Cardiac septum (tissue), 1 donor: ENCODE measurements at places on chromosomes 13 and 19.

GRCh38 chr13:76851961-76852360 is 34.2 kb downstream of the KCTD12 start:
- DNase-seq = no peak

- DNase-seq = no peak
Measured at GRCh38 chr19:32688311-32688710, 3.3 kb upstream of the NUDT19 start.

- no peak for DNase-seq
Measured at GRCh38 chr19:16940626-16941025, 51.8 kb downstream of the F2RL3 start.

DNA sequence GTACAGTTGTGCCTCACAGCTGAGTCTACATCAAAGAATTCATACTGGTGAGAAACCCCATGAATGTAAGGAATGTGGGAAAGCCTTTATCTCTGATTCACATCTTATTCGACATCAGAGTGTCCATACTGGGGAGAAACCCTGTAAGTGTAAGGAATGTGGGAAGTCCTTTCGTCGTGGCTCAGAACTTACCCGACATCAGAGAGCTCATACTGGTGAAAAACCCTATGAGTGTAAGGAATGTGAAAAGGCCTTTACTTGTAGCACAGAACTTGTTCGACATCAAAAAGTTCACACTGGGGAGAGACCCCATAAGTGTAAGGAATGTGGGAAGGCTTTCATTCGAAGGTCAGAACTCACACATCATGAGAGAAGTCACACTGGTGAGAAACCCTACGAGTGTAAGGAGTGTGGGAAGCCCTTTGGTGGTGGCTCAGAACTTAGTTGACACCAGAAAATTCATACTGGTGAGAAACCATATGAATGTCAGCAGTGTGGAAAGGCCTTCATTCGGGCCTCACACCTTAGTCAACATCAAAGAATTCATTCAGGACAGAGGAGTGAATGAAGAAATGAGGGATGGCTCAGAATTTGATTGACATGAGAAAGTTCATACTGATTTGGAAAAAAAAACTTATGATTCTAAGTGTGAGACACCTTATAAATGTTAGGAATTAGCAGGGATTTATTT is 80.9 kb upstream of the ZNF420 start:
- no peak for DNase-seq

GRCh38 chr13:100520936-100521850 is 67.4 kb downstream of the GGACT start:
- no peak for DNase-seq

DNA sequence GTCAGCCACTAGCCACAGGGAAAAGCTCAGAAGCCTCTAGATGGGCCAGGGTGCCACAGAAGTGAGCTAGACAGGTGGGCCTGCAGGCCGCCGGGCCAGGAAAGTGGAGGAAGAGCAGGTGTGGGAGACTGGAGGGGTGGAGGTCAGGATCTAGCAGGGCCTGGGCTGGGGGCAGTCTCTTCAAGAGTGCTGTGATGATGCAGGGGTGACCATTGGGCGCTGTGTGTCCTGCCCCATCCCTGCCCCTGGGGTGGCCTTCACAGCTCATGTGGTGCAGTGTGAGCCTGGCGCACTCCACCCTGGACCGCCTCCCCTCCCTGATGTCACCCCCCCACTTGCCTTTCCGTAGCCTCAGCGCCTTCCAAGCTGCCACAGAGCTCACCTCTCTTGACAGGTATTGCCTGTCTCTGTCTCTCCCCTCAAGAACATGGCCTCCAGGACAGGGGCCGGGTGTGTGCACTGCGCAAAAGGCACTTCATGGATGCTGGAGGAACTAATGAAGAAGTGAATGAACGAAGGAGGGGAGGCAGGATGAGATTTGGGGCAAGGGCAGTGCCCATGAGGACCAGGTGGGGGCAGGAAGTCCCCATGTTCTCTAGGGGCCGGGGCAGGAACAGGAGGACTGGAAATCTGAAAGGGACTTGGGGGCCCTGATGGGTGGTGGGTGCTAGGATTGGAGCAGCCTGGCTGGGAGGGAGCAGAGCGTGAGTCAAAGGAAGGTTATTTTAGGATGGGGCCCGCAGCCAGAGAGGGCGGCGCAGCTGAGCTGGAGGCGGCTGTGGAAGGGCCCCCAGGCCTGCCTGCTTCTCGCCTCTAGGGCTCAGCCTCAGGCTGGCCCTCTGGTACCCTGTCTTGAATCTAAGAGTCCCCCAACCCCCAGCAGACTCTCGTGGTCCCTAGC is 6.6 kb downstream of the SSBP4 start:
- peak; percentile 85 for DNase-seq

DNA sequence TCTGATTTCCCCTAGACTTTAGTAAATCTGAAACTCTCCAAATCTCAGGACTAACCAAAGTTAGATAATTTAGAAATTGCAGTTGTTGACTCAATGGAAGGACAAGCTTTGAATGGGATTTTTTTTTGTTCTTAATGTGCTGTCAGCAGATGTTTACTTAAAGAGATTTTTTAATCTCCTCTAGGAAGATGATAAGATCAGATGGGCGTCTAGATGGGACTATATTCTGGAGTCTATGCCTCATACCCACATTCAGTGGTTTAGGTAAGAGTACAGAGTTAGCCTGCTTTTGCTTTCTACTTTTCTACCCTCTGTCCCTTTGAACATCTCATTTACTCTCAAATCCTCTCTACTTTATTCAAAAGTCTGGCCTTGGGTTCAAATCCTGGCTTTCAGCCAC is 39.3 kb downstream of the TM9SF2 start:
- no peak for DNase-seq

DNA sequence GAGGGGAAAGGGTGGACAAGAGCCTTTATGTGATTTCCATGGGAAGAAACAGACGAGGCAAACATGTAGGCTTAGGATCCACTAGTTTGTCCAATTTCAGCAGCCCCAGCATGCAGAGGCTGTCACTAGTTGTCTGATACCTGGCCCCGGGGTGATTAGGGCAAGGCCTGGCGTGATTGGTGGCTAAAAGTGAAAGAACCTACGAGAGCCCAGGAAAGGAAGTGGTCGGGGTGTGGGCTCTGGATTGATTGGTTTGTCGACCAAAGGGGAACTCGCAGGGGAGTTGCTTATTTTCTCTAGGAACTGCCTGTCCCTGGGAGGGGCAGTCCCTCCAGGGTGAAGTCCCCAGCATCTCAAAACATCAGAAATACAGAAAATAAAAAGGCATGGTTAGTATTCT is 64.2 kb upstream of the UQCRFS1 start:
- peak; percentile 54 for DNase-seq

DNA sequence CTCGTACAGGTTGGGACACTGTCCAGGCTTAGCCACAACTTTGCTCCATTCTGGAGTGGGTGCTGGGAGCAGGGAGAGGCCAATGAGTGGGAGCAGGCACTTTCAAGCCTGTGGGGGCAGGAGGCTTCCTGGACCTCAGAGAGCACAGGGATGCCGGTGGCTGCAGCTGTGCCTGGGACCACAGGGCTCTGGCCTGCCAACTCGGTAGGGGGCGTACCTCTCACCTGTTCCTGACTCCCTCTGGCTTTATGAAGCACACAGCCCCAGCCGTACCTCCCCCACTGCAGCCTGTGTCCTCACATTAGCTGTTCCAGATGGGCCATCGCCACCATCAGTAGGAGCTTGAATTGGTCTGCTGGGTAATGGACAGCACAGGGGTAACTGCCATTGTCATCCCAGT is 278.7 kb upstream of the KLHL1 start:
- no peak for DNase-seq

- no peak for DNase-seq
Measured at GRCh38 chr13:45320876-45321629, 19.9 kb downstream of the TPT1 start.

GRCh38 chr19:13881692-13882418 is 4.9 kb downstream of the NANOS3 start:
- no peak for DNase-seq

- peak; percentile 91 for DNase-seq
Measured at GRCh38 chr13:60396783-60397703, at the start of gene TDRD3. Gene TDRD3 (plus strand): TSS chr13:60397220. CDS start chr13:60397365, 145 bp downstream.

DNA sequence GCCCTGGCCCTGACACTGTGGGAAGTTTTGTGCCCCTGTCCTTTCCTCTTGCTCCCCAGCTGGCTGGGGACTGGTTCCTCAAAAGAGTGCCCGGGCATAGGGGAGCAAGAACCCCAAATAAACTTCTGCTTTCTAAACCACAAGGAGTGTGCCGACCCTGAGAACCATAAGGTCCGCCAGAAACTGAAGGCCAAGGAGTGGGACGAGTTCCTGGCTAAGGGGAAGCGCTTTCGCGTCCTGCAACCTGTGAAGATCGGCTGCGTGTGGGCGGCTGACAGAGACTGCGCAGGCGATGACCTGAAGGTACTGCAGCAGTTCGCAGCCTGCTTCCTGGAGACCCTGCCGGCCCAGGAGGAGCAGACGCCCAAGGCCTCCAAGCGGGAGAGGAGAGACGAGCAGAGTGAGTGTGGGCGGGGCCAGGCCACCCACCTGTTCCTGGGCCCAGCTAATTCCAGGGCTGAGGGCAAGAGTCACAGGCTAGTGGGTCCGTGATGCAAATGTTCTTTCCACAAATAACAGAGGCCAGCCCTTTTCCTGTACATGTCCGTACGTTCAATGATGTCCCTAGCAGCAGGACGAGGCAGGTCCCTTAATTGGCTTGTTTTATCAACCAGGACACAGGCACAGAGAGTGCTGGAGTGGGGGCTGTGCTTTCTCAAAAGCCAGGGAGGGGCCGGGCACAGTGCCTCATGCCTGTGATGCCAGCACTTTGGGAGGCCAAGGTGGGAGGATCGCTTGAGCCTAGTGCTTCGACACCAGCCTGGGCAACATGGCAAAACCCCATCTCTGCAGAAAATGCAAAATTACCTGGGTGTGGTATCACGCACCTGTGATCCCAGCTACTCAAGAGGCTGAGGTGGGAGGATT is 25.6 kb downstream of the UBXN6 start:
- no peak for DNase-seq

GRCh38 chr19:2084993-2085720 is 11.0 kb downstream of the MOB3A start:
- peak; percentile 95 for DNase-seq

DNA sequence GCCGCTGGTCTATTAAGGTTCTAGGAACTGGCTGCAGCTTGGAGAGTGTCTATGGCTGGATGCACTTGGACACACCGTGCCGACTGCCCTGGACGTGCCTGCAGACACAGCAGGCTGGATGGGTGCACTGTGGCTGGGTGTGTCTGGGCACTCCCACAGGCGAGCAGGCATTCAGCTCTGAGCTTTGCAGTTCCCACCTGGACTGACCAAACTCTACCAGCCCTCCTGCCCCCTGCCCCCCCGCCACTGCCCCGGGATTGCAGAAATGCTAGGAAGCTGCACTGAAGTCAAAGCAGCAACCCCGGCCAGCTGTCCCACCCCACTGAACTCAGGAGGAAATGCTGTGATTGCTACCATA is 7.0 kb upstream of the LRP3 start:
- peak; percentile 63 for DNase-seq

GRCh38 chr13:40439928-40440327 is 226.5 kb downstream of the FOXO1 start:
- no peak for DNase-seq

DNA sequence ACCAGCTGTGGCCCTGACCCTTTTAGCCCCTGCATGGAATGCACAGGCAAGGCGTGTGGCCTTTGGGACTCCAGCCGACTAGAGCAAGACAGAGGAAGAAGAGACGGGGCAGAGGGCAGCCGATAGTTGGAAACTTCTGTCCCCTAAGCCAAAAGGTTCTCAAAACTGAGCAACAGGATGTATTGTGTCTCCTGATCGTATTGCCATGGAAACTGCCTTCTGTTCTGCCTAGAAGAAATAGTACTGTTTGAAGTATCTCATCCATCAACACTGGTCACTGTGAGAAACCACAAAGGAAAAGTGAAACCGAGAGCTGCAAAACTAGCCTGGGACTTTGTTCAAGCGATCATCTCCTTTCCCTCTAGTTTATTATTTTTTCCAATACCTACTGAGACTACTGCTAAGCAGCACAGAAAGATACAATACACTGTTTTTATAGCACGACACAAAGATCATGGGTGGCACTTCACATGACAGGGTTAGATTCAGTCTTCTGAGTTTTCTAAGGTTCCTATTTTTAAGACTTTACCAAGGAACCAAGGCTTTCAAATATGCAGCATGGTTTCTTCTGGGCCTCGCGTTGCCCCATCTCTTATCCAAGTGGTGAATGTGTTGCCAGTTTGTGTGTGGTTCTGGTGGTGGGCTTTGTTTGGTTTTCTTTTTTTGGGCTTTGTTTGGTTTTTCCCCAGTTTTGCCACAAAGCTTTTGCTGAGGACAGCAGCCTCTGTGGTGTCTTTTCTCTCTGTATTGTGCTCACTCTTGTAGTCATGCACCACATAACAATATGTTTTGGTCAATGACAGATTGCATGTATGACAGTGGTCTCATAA is 49.3 kb upstream of the GPR183 start:
- DNase-seq = peak; percentile 75

DNA sequence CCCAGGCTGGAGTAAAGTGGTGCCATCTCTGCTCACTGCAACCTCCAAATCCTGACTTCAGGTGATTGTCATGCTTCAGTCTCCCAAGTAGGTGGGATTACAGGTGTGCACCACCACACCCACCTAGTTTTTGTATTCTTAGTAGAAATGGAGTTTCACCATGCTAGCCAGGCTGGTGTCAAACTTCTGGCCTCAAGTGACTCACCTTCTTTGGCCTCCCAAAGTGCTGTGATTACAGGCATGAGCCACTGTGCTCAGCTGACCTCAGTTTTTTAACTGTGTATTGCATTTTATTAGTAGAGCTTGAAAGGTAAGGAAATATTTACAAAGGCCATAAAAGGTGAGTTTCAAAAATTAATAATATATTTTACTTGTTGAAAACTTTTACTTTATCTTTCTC is 2.3 kb downstream of the ZNF726 start:
- DNase-seq = no peak

- DNase-seq = no peak
Measured at GRCh38 chr13:34294483-34295129, 476.7 kb downstream of the RFC3 start.

DNA sequence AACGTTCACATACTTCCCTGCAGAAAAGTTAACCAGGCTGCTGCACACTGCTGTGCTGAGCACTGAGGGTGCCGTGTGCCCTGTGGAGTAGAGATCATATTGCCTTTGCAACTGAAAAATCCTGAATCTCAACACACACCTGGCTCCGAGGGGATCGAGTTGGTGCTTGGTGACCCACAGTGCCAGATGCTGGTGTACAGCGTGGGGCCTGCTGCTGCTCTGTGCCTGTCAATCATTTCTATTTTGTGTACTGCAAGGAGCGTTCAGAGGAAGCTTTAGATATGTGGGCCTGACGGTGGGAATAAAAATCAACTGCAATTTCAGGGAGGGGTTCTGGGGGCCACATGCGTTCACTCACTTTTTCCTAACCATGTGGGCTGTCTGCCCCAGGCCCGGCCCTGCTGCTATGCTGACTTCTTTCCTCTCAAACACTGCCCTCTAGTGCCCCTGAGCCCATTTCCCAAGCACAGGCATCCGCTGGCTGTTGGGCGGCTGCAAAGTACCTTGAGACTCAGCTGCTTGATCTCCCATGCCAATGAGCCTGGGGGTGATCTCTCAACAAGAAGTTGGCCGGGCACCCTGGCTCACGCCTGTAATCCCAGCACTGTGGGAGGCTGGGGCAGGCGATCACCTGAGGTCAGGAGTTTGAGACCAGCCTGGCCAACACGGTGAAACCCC is 9.7 kb upstream of the LENG8 start:
- DNase-seq = no peak

GRCh38 chr13:67283637-67284036 is 53.5 kb upstream of the PCDH9 start:
- DNase-seq = no peak

- no peak for DNase-seq
Measured at GRCh38 chr13:95833719-95834118, 156.8 kb downstream of the DNAJC3 start.
